Stimulated activated CD8-positive, alpha-beta memory T cell treated with anti-CD3 and anti-CD28 coated beads, Interleukin-4, amount 100 ng/mL, for 4 hours (primary cell): ENCODE measurements at places on chromosomes 16 and 17.

DNA sequence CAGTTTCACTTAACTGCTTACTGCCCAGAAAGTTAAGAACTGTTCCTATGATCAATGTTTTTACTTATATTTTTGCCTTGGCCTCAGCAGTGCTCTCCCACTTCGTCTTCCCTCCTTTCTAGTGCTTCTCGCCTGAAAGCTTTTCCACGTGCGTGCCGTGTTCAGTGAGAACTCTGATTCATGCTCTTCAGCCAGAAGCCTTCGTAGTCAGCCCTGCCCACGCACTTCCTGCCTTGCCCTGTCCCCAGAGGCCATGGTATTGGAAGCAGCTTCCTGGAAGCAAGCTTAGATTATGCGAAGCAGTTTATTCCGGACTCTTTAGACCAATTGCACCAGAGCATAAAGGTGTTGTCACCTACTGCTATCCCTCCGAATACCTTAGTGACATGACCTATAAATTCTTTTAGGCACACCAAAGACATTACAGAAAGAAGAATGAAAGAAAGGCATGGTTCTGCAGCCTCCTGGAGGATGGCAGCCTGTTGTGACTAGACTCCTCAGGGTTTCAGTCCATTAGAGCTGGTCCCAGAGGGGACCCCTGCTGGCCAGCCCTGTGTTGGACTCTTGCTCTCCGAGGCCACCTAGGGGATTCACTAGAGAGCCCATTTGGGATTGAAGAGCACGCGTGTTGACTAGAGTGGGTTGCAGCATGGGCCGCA lies 105.2 kb downstream of the RPTOR start:
- DNase-seq: peak; percentile 53

GRCh38 chr16:75456971-75457370 lies 7.5 kb downstream of the TMEM170A start:
- DNase-seq: no peak

DNA sequence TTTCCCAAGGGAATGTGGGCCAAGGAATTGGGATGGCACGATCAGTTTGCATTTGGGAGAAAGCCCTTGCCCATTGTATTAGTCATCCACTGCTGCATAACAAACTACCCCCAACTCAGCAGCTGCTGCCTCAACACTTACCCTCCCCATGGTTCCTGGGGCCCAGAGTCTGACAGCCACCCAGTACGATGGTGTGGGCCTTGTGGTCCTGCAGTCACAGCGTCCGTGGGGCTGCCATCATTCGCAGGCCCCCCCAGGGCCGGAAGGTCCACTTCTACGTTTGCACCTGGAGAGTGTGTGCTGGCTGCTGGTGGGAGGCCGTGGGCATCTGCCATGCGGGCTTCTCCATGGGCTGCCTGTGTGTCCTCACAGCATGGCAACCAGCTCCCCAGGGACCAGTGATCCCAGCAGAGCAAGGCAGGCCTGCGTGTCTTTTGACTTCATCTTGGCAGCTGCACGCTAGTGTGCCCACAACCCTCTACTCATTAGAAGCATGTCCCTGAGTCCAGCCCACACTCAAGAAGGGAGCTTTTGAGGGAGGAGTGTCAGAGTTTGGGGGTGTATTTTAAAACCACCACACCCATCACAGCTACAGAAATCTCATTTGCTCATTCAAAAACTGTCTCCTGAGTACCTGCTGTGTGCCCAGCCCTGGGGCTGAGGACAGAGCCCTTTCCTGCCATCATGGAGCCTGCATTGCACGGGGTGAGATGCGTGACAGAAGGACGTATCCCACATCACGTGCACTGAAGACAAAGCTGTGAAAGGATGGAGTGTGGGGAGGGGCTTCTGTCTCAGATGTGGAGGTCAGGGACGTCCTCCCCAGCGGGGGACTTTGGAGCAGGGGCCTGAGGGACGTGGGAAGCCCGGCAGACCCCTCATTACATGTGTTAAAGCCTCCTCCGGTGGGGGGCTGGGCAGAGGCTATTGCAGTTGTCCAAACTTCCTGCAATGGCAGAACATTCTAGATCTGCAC lies 185.0 kb upstream of the ZNF469 start:
- DNase-seq: no peak

DNA sequence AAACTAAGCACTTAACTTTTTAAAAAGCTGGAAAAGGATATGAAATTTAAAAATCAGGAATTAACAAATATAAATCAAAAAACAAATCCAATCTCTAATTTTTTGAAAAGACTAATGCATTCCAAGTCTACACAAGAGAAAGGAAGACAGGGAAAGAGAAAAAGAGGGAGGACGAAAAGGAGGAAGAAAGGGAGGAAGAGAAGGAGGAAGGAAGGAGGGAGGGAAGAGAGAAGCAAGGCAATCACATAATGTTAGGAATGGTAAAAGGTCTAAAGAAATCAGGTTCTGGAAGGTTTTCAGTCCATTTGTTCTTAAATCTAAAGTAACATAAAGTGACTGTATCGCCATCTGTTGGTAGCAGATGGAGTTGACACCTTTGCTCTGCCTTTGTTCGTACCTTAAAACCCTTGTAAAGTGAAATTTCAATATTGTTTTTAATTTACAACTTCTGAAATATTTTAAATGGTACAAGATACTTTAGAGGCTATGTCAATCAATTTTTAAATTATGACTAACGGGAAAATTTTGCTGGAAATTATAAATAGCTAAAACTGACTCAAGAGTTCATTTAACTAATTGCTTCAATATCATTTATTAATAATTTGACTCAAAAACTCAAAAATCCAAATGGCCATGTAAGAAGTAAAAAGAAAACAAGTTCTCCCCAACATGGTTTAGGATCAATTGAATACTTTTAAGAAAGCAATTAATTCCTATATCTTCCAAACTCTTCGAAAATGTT lies 20.4 kb upstream of the CDYL2 start:
- DNase-seq: no peak

- DNase-seq: no peak
Measured at GRCh38 chr16:68061396-68061795, 23.8 kb upstream of the NFATC3 start.

DNA sequence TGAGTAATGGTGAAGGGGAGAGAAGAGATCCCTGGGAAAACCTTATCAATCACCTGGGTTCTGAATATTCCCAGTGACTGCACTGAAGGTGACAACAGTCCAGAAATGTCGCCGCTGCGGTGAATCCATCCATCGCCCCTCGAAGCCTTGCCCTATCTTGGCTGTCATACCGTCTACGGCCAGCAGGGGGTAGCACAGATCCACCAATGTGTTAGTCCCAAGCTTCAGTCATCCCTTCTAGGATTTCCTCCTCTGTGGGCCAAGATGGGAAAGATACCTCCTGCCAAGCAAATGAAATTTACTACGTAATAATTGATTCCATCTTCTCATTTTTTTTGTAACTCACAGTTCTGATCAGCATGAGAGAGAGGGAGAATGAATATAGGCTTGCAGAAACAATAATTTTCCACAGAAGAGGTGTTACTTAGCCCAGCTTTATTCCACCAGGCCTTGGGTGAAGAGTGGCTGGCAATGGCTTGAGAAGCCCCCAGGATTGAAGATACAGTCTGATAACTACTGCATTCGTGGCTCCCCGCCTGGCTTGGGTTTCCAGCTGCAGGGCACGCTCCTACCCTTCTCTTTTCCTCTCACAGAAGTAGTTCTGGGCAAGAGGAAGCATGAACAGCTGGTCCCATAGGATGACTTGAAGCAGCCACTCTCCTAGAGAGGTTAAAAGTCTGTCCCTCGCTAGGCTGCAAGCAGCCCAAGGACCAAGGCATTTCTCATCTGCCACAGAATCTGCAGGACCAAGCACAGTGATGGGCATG lies 2.6 kb upstream of the FMNL1 start:
- peak; percentile 96 for DNase-seq

- no peak for DNase-seq
Measured at GRCh38 chr16:55017321-55017720, 86.7 kb downstream of the IRX5 start.

DNA sequence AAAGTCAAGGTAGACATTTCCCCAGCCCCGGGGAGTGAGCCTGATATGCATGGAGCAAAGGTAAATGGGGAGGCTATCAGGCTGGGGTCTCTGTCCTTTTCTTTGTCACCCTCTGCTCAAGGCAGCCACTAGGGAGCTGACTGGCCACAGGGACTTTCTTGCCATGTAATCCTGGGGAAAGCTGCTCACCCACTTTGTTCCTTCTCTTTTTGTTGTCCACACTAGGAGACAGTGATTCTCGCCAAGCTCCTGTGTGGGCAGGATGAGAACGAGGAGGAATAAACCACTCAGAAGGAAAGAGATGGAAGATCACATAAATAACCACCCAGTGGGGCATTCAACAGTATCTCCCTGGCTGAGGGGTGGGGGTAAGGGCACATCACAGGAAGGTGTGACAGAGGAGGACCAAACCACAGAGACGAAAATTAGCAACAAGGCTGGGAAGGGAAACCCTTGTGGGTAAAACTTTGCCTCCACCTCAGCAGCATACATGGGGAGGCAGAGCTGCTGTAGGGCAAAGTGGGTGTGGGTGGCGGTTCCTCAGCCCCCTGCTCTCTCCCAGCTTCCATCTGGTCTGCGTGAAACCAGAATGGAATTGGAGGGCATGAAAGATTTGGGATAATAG lies 26.2 kb upstream of the CCL1 start:
- DNase-seq: no peak

DNA sequence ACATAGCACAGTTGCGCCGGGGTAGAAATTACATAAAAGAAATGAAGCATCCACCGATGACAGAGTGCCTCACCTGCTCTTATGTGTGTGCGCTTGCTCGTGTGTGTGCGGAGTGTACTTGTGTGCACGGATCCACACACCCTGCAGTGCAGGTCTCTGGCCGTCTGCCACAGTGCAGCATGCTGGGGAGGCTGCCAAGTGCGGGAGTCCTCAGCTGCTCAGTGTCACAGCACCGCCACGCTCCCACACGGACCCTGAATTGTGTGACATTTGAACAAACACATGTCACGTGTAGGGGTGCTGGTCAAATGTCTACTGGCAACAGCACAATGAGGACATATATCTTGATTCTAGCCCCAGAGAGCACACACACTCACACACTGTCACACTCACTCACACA lies 243.0 kb upstream of the MYOCD start:
- DNase-seq: no peak

DNA sequence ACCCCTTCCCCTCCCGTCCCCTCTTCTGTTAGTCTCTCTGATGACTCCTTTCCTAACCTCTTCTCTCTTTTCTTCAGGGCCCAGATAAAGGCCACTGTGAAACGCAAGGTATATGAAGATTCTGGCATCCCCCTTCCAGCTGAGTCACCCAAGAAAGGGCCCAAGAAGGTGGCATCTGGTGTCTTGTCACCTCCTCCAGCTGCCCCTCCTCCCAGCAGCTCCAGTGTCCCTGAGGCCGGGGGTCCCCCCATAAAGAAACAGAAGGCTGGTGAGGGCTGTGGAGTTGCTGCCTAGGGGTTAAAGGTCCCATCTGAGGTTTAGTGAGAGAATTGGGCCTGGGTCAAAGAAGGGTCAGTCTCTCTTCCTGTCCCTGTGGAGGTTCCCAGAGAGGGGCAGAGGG lies 4.0 kb downstream of the RNASEK start:
- no peak for DNase-seq

DNA sequence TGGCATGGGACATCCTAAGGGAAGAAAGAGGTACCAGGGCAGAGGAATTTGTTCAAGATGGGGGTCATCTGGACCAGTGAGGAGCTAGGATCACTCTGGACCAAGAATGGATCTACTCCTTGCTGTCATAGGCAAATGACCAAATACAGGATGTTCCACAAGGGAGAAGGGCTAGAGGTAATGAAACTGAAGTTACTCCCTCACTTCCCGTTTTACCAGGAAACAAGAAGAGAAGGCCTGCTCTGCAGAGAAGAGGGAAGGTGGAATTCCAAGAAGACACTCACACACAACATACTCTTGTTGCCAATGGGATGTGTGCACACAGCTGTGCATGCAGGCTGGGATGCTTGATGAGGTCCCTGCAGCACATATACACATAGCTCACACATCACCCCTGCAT lies 38.6 kb downstream of the NEUROD2 start:
- no peak for DNase-seq

- DNase-seq: no peak
Measured at GRCh38 chr17:17765359-17766076, 71.3 kb downstream of the SREBF1 start.

GRCh38 chr17:65830356-65830755 lies 268.9 kb upstream of the AXIN2 start:
- DNase-seq: no peak

GRCh38 chr16:90031931-90032673 lies 12.8 kb upstream of the DBNDD1 start:
- no peak for DNase-seq
